M059J (cell line): ENCODE measurements at places on chromosomes 12 and 14. TPM values are rescaled to one million over a fixed set of nuclear protein-coding genes. Genes with fewer than 3 reads are reported as not detected.

GRCh38 chr14:99195602-99196309 lies 76.2 kb downstream of the BCL11B start:
- peak; percentile 48 for DNase-seq

- DNase-seq = no peak
Observed at GRCh38 chr14:46902837-46903236, 251.3 kb upstream of the RPL10L start.

DNA sequence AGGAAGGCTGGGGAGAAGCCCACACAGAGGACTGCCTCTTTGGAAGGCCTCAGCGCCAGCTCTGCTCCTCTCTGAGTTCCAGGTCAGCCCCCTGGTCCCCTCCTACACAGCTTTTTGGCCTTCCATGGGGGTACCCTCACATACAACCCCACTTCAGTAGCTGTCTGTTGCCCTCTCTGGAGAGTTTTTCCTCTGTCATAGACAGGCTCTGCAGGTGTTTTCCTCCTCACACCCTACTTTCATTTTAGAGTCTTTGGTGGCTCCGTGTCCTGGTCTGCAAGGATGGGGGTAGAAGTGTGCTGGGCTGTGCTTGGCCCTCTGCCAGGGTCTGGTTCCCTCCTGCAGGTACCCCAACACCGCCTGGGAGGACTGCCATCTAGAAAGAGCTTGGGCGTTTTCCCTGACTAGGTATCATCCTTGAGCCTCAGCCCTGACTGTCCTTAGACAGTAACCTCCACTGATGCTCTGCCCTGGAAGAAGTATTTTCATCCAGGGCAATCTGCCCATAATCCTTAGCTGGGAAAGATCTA lies 15.1 kb downstream of the ZDHHC22 start:
- DNase-seq = no peak

- peak; percentile 92 for DNase-seq
Observed at GRCh38 chr14:54686219-54686870, 119.4 kb downstream of the SAMD4A start.

GRCh38 chr14:30974628-30975027 lies 50.8 kb upstream of the AP4S1 start:
- DNase-seq = peak; percentile 55

DNA sequence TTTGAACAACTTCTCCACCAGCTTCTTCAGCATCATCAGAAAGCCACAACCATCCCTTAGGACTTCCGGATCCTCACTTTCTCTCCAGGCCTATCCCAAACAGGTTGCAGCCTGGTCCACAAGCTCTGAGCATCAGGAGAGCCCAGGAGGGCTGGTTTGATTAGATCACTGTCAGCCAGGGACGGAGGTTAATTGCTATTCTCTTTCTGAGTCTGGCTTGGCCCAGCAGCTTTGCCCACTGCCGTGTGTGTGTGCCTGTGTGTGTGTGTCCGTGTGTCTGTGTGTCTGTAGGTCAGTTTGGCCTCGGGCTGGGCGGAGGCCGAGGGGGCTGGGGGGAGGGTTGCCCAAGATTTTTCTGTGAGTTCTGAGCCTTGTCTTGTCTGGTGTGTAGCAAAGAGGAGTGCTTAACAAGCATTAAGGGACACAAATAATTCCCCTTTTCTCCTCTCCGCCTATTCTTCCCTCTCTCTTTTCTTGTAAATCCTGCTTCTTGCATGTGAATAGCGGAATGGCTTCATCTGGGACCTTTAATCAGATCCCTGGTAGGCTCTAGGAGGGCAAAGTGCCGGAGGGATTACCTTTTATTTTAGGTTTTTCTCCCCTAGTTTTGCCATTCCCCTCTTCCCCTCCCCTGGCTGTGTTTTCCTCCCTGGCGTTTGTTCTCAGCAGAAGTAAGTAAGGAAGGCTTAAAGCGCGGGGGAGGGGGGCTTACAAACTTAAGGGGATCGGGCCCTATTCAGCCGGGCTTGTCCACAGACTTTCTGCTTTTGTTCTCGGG lies 138.2 kb upstream of the LHX5 start:
- no peak for DNase-seq

Gene CD163
- not detected in 2 replicates for total RNA-seq

Gene OR4E2
- not detected in 2 replicates for total RNA-seq

Gene SLC4A8
- total RNA-seq = 2.5 and 12.3 TPM in 2 replicates

Gene NANOG
- total RNA-seq = not detected in 2 replicates

Gene CD4
- not detected in 2 replicates for total RNA-seq
